Thymus (tissue), 14 donors: ENCODE measurements at places on chromosomes 12 and 14.

DNA sequence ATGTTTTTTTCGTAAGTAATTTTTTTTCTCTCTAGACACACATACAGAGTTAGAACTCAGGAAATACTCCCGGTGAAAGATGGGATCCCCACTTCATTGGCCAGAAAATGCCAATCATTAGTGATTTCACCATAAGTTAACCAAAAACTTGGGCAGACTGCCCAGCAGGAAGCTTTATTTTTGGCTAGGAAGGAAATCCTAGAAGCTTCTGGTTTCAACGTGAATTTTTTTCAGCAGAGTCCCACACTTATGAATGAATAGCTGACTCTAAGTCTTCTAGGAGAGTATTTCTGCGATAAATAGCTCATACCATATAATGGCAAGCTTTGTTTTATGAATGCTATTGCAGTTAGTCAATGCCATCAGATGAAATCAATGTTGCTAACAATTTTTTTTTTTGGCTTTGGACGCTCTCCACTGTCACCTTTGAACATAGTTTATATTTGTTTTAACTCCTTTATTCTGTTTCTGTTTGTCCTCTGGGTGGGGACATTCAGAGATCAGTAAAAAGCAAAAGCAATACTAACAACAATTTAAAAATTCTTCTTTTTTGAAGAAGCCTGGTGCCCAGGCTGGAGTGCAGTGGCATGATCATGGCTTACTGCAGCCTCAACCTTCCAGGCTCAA, 9.5 kb downstream of the PPP1CC start:
- H3K27me3 ChIP-seq = no peaks in the 10 kb centered on the region
- no peak for DNase-seq
- no peak overlapping the region for H3K27ac ChIP-seq
- H3K4me3 ChIP-seq = no peak overlapping the region

DNA sequence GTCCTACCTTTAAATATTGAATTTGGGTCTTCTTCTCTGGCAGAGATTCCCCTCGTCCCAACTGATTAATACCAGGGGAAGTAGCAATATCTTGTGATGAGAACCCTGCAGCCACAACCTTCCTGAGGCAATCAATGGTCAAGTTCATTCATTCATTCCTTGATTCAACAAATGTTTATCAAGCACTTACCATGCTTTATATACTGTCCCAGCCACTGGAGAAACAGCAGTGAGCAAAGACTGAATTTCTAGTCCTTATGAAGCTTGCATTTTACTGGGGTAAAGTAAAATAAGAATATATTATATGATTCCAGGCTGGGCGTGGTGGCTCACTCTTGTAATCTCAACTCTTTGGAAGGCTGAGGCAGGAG, 300 bp upstream of the GIT2 start:
- H3K4me1 ChIP-seq = peaks cover 32% of the 10 kb centered on the region
- no peak for DNase-seq
- H3K4me3 ChIP-seq = peak overlapping the region; percentile 62
- peak overlapping the region; percentile 44 for H3K27ac ChIP-seq
- H3K27me3 ChIP-seq = peaks cover 4% of the 10 kb centered on the region

- H3K4me3 ChIP-seq = no peak overlapping the region
- no peaks in the 10 kb centered on the region for H3K27me3 ChIP-seq
- peaks cover 98% of the 10 kb centered on the region for H3K36me3 ChIP-seq
- H3K27ac ChIP-seq = peak overlapping the region; percentile 87
Measured at GRCh38 chr12:123027726-123028445, 47.4 kb downstream of the ARL6IP4 start.

DNA sequence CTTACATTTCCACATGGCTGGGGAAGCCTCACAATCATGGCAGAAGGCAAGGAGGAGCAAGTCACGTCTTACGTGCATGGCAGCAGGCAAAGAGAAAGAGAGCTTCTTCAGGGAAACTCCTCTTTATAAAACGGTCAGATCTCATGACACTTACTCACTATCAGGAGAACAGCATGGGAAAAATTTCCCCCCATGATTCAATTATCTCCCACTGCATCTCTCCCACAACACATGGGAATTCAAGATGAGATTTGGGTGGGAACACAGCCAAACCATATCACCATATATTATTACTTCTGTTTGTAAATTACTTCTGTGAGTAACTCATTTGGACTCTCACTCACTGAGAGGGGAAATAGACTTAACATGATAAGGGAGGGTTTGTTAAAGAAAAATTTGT, 1496.8 kb upstream of the TMEM132C start:
- no peaks in the 10 kb centered on the region for H3K4me1 ChIP-seq
- no peaks in the 10 kb centered on the region for H3K36me3 ChIP-seq
- no peak overlapping the region for H3K4me3 ChIP-seq
- DNase-seq = no peak
- no peaks in the 10 kb centered on the region for H3K27me3 ChIP-seq

DNA sequence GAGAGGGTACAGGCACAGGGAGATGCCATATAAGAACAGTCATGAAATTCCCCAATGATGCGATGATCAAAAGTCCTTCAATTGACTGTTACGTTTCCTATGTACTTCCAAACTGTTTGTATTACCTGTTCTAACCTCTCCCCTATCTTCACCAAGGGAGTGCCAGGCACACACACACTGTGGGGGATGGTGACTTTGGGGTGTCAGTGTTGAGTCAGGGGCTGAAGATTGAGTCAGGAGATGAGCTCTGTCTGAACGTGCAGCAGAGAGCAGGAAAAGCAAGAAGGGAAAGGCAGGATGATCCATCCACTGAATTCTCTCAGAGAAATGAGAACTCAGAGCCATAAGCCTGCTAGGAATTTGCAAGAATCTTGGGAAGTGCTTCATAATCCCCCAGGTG, 153.4 kb downstream of the EFCAB11 start:
- no peaks in the 10 kb centered on the region for H3K36me3 ChIP-seq
- H3K4me3 ChIP-seq = no peak overlapping the region
- no peaks in the 10 kb centered on the region for H3K27me3 ChIP-seq
- no peak for DNase-seq
- no peaks in the 10 kb centered on the region for H3K4me1 ChIP-seq

DNA sequence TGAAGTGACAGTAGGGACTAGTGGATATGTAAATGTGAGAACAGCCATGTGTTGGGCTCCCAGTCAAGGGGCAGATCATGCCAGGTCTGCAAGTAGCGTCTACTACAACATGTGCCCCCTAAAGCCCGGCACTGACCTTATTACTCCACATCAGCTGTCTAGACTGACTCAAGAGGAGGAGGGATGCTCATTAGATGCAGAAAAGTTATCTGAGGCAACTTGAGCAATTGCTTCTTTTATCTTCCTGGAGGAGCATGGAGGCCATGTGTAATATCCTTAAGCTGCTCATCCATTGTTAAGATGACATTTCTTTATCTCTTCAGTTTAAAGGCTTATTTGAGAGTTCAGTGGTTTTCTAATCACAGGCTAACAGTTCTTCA, 404.7 kb upstream of the FLRT2 start:
- H3K4me3 ChIP-seq = no peak overlapping the region
- H3K36me3 ChIP-seq = no peaks in the 10 kb centered on the region
- no peaks in the 10 kb centered on the region for H3K4me1 ChIP-seq
- H3K27ac ChIP-seq = no peak overlapping the region
- no peaks in the 10 kb centered on the region for H3K27me3 ChIP-seq

GRCh38 chr12:92493816-92494215, 209.0 kb upstream of the PLEKHG7 start:
- H3K27ac ChIP-seq = no peak overlapping the region
- no peak for DNase-seq
- H3K36me3 ChIP-seq = no peaks in the 10 kb centered on the region
- no peak overlapping the region for H3K4me3 ChIP-seq
- no peaks in the 10 kb centered on the region for H3K4me1 ChIP-seq

DNA sequence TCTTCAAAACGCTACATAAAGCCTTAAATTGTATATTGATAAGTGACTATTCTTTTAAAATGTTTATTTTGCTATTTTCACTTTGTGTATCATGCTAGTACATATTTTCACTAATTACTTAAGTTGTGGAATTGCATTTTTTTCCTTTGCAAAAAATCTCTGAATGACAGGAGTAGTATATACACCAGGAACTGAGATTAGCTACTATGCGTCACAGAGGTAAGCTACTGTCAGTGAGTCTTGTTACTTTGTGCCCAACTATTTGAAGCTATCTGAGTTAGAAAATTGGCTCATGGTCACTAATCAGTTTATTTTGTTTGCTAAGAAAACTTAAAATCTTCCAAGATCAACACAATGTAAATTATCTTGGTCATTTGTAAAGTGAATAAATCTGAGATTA, 887.4 kb downstream of the TMTC2 start:
- no peaks in the 10 kb centered on the region for H3K36me3 ChIP-seq
- no peaks in the 10 kb centered on the region for H3K27me3 ChIP-seq
- H3K4me3 ChIP-seq = no peak overlapping the region
- H3K27ac ChIP-seq = no peak overlapping the region
